Stomach (tissue), 19 donors: ENCODE measurements at places on chromosomes 5 and 9. TPM values are rescaled to one million over a fixed set of nuclear protein-coding genes. Genes with fewer than 3 reads are reported as not detected.

PDE8B gene
- total RNA-seq: not detected

CKMT2 gene
- total RNA-seq: 25.5 TPM

CAST gene
- 301 TPM for total RNA-seq

NKD2 gene
- 4.4 TPM for total RNA-seq

PLPP1 gene
- total RNA-seq: 592 TPM

NPDC1 gene
- total RNA-seq: 173 TPM

LCN12 gene
- total RNA-seq: not detected

GABBR2 gene
- not detected for total RNA-seq

AK1 gene
- total RNA-seq: 26.5 TPM

GTF2H2 gene
- total RNA-seq: 19.3 TPM

SPATA31A3 gene
- total RNA-seq: not detected

EMB gene
- total RNA-seq: 16.7 TPM

ADGRD2 gene
- not detected for total RNA-seq

- H3K27me3 ChIP-seq: no peaks in the 10 kb centered on the region
- no peak overlapping the region for H3K27ac ChIP-seq
- H3K36me3 ChIP-seq: no peaks in the 10 kb centered on the region
- H3K4me1 ChIP-seq: no peaks in the 10 kb centered on the region
- DNase-seq: no peak
Measured at GRCh38 chr5:65152131-65152530, 329.6 kb downstream of the ADAMTS6 start.

DNA sequence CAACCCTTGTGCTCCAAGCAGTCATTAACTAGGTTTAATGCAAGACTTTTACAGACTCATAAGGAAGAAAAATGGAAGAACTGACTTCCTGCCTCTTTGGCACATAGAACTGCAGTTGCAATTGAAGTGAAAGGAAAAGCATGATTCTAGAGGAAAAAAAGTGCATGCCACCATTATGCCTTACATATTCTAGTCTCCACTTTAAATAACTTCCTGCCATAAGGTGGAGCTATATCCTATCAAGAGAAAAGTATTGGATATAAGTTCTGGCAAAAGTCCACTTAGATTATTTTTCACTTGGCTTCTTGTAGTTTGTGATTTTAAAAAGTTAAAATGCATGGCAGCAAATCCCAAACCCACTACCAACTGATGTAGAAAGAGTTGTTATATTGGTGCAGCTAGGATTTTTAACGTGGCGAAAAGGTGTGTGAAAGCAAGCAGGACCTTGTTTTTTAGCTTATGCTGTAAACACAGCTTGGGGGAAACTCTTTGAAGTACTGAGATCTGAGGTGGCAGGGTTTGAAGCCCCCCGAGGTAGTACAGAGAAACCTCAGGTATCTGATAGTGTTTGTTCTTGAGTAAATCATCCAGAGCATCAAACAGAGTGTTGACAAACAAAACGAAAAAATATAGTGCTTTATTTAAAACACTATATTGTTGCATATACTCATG, 117.9 kb downstream of the ANXA1 start:
- H3K4me1 ChIP-seq: no peaks in the 10 kb centered on the region
- H3K27me3 ChIP-seq: no peaks in the 10 kb centered on the region
- no peak overlapping the region for H3K27ac ChIP-seq
- no peaks in the 10 kb centered on the region for H3K36me3 ChIP-seq
- H3K4me3 ChIP-seq: no peak overlapping the region
- no peak for DNase-seq

GRCh38 chr9:113618836-113619490, 155.4 kb downstream of the RGS3 start:
- H3K27me3 ChIP-seq: no peaks in the 10 kb centered on the region
- H3K4me1 ChIP-seq: peaks cover 41% of the 10 kb centered on the region
- DNase-seq: no peak
- no peaks in the 10 kb centered on the region for H3K36me3 ChIP-seq
- H3K4me3 ChIP-seq: no peak overlapping the region
- no peak overlapping the region for H3K27ac ChIP-seq

- H3K36me3 ChIP-seq: no peaks in the 10 kb centered on the region
- no peaks in the 10 kb centered on the region for H3K4me1 ChIP-seq
- no peak for DNase-seq
- H3K4me3 ChIP-seq: no peak overlapping the region
- H3K27ac ChIP-seq: no peak overlapping the region
Measured at GRCh38 chr5:40052808-40053207, 626.9 kb upstream of the PTGER4 start.

- H3K4me3 ChIP-seq: no peak overlapping the region
- H3K27ac ChIP-seq: no peak overlapping the region
- H3K27me3 ChIP-seq: no peaks in the 10 kb centered on the region
- DNase-seq: no peak
Measured at GRCh38 chr5:111259636-111260035, 35.5 kb downstream of the CAMK4 start.

DNA sequence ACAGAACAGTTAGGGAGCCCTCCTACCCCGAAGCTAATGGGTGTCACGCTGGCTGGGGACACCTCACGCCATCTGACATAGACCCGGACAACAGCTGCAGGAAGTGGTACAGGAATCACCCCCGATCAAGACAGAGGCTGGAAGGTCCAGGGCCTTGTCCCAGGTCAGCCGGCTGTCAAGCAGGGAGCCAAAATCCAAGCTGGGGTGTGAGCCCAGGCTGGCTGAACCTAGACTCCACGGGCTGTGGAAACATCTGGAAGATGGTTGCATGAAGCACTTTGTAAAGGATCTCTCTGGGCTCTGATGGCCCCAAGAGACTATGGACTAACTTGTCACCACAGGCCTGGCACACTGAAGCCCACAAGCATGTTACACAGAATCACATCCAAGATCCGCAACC, 68.9 kb upstream of the STXBP1 start:
- no peaks in the 10 kb centered on the region for H3K27me3 ChIP-seq
- peaks cover 77% of the 10 kb centered on the region for H3K4me1 ChIP-seq
- no peaks in the 10 kb centered on the region for H3K36me3 ChIP-seq
- no peak for DNase-seq
- peak overlapping the region; percentile 10 for H3K4me3 ChIP-seq
- peak overlapping the region; percentile 85 for H3K27ac ChIP-seq

- no peaks in the 10 kb centered on the region for H3K4me1 ChIP-seq
- H3K4me3 ChIP-seq: no peak overlapping the region
- H3K27ac ChIP-seq: no peak overlapping the region
- no peak for DNase-seq
- no peaks in the 10 kb centered on the region for H3K27me3 ChIP-seq
Measured at GRCh38 chr5:90017239-90017638, 392.3 kb downstream of the CETN3 start.

GRCh38 chr5:55934115-55934613, 60.6 kb downstream of the IL6ST start:
- H3K27ac ChIP-seq: no peak overlapping the region
- peak; percentile 84 for DNase-seq
- no peaks in the 10 kb centered on the region for H3K27me3 ChIP-seq
- H3K4me1 ChIP-seq: no peaks in the 10 kb centered on the region

GRCh38 chr9:69153707-69154521, 20.2 kb upstream of the TJP2 start:
- H3K4me3 ChIP-seq: no peak overlapping the region
- H3K4me1 ChIP-seq: peaks cover 28% of the 10 kb centered on the region
- H3K27ac ChIP-seq: no peak overlapping the region

GRCh38 chr9:107896544-107896943, 407.0 kb upstream of the KLF4 start:
- H3K27me3 ChIP-seq: no peaks in the 10 kb centered on the region
- H3K4me3 ChIP-seq: no peak overlapping the region
- H3K4me1 ChIP-seq: peaks cover 11% of the 10 kb centered on the region
- H3K36me3 ChIP-seq: no peaks in the 10 kb centered on the region

DNA sequence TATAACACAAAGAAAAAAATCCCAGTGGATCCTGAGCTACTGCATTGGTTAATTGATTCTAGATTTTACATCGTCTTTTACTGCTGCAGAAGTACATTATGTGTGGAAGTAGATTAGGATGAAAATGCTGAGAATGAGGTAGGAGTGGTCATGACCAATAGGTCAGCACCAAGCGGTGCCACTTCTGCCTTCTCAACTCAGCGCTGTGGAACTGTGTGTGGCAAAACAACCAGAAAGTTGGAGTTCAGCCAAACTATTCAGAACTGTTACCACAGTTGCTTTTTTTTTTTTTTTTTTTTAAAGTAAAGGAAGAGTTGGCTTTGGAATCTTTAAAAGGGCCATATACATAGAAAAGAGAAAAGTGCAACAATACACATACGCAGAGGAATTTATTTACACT, 24.2 kb downstream of the POU5F2 start:
- DNase-seq: no peak
- no peak overlapping the region for H3K27ac ChIP-seq
- H3K27me3 ChIP-seq: no peaks in the 10 kb centered on the region

DNA sequence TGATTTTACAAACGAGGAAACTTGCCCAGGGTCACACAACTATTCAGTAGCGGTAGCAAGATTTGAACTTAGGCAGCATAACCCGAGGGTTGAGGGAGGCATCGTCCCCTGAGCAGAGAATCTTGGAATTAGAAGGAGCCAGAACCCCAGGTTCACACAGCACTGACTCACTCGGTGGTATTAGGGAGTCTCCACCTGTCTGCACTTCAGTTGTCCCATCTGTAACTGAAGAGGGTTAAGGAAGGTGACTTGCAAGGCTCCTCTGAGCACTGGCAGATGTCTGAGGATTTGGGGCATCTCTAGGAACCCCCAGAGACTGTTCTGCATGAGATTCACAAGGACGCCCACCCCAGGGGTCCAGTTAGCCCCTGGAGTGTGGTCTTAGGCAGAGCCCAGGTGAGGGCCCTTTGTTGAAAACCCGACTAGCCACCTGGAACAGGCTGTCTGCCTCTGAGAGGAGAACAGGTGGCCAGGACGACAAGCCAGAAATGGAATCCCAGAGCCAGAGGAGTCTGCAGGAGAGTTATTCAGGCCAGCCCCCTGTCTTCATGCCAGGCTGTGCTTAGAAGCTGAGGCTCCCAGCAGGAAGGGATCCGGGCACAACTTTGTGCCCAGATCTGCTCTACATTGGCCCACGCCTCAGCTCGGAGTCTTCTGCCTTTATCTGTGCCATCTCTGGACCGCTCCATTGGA, 50.0 kb upstream of the ORM1 start:
- no peak overlapping the region for H3K4me3 ChIP-seq
- H3K27me3 ChIP-seq: no peaks in the 10 kb centered on the region
- H3K36me3 ChIP-seq: peaks cover 5% of the 10 kb centered on the region
- DNase-seq: no peak
- no peak overlapping the region for H3K27ac ChIP-seq
- no peaks in the 10 kb centered on the region for H3K4me1 ChIP-seq

DNA sequence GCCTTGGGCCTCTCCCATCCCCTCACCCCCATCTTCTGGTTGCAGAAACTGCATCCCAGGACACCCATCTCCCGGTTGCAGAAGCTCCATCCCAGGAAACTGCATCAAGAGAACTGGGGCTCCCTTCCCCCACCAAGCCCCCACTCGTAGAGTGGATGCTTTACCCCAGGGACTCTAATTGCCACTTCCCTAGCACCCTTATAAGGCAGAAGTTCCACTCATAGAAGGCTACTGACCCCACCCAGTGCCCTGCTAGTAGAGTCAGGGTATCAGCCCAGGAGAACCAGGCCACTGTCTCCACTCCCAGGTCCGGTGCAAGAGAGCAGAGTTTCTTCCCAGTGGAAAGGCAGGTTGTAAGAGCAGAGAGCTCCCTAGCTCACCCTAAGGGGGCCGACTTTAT, 12.2 kb upstream of the SYK start:
- no peaks in the 10 kb centered on the region for H3K27me3 ChIP-seq
- H3K27ac ChIP-seq: no peak overlapping the region
- no peaks in the 10 kb centered on the region for H3K36me3 ChIP-seq
- H3K4me1 ChIP-seq: no peaks in the 10 kb centered on the region
- no peak for DNase-seq

DNA sequence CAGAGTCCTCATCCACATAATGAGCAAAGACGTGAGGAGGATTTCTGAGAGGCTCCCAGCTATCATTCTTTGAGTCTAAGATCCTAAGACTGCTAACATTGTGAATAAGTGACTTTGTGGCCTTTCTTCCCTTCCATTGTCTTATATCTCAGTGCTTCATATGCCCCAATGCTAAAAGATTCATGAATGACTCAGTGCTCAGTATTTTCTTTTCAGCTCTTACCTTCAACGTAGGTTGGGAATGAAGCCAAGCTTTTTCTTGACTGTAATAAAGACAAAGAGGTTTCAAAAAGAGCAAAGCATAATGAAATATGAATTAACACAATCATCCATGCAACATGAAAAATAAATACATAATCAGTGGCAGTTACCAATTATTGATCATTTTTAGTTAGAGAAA, 146.4 kb downstream of the ENTREP1 start:
- no peaks in the 10 kb centered on the region for H3K27me3 ChIP-seq
- peak overlapping the region; percentile 3 for H3K27ac ChIP-seq
- H3K36me3 ChIP-seq: peaks cover 5% of the 10 kb centered on the region
- no peak for DNase-seq
- no peak overlapping the region for H3K4me3 ChIP-seq

- H3K4me1 ChIP-seq: peaks cover 16% of the 10 kb centered on the region
- H3K36me3 ChIP-seq: no peaks in the 10 kb centered on the region
- no peak overlapping the region for H3K4me3 ChIP-seq
Measured at GRCh38 chr5:91059409-91059808, 323.7 kb downstream of the ARRDC3 start.

- no peaks in the 10 kb centered on the region for H3K27me3 ChIP-seq
- H3K4me1 ChIP-seq: peaks cover 21% of the 10 kb centered on the region
- H3K36me3 ChIP-seq: no peaks in the 10 kb centered on the region
Measured at GRCh38 chr9:122463828-122464632, 13.7 kb downstream of the OR1J1 start.

DNA sequence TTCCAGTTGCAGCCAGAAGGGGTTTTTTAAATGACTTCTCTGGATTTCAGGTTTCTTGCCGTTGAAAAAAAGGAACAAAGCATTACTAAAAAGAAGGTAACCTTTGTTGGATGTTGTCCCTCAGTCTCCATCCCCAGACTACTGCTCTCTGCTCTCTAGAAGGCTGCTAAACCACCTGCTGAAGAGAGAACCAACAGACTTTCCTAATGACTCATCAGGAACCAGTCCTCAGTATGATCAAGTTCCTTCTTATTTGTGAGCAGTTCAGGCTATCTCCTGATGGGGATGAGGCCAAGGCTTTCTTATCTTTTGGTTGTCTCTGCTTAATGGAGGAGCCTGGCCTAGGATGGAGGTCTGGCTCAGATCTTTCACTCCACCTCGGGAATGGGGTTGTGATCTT, 4.1 kb downstream of the KIF4B start:
- no peak for DNase-seq
- H3K27ac ChIP-seq: no peak overlapping the region
- no peaks in the 10 kb centered on the region for H3K4me1 ChIP-seq
- no peaks in the 10 kb centered on the region for H3K36me3 ChIP-seq
- no peak overlapping the region for H3K4me3 ChIP-seq

GRCh38 chr5:33143405-33144123, 297.2 kb upstream of the TARS1 start:
- H3K27ac ChIP-seq: no peak overlapping the region
- no peak overlapping the region for H3K4me3 ChIP-seq
- H3K36me3 ChIP-seq: no peaks in the 10 kb centered on the region
- no peak for DNase-seq
- no peaks in the 10 kb centered on the region for H3K27me3 ChIP-seq
- H3K4me1 ChIP-seq: no peaks in the 10 kb centered on the region

- no peaks in the 10 kb centered on the region for H3K27me3 ChIP-seq
- no peak for DNase-seq
- H3K4me3 ChIP-seq: no peak overlapping the region
- peak overlapping the region; percentile 8 for H3K27ac ChIP-seq
- H3K36me3 ChIP-seq: no peaks in the 10 kb centered on the region
Measured at GRCh38 chr9:16642421-16643109, 227.9 kb downstream of the BNC2 start.

- H3K27me3 ChIP-seq: no peaks in the 10 kb centered on the region
- peaks cover 9% of the 10 kb centered on the region for H3K4me1 ChIP-seq
- no peak overlapping the region for H3K4me3 ChIP-seq
- peak; percentile 12 for DNase-seq
- H3K27ac ChIP-seq: no peak overlapping the region
- no peaks in the 10 kb centered on the region for H3K36me3 ChIP-seq
Measured at GRCh38 chr9:90432951-90433350, 209.7 kb downstream of the DIRAS2 start.
